ENCODE measurements at places on chromosomes 13 and 19.
A peak's percentile ranks its signal among the peaks of the same experiment; 100 is the strongest.

GRCh38 chr19:55640577-55641425, at the start of gene ZNF580:
Gene ZNF580 (plus strand): TSS chr19:55641002. CDS start chr19:55642509, 1,507 bp downstream.
- peak; percentile 51 for DNase-seq

- peak; percentile 46 for DNase-seq
Measured at GRCh38 chr13:98445340-98446233, 131.3 kb downstream of the STK24 start.

DNA sequence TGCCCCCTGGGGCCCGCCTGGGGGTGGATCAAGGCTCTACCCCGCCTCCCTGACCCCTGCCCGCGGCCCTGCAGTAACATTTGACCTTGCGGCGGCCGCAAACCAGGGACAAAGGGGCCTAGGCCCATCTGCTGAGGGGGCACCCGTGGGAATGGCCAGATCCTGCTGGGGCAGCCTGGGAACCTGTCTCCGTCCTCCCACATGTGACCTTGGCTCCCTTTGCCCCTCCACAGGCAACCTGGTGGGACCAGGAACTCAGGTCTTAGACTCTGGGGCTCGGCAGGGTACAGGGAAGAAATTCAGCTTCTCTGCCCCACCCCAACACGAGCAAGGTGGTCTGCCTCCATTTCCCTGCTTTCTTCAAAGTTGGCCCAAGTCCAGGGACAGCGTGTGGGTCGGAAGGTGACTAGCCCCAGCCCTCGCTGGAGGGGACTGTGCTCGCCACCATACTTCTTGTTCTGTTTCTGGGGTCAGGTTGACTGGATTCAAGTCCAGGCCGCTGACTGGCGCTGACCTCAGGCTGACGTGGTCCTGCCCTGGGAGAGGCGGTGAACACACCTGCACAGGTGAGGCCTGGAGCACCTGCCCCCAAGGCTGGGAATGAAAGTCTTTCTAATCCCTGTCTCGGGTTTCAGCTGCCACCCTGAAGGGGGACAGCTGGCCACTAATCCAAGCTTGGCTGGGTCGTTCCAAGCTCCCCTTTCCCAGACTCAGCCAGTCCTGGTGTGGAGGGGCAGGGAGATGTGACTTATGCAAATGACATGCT, 2.5 kb upstream of the NR2F6 start:
- DNase-seq, result no peak

DNA sequence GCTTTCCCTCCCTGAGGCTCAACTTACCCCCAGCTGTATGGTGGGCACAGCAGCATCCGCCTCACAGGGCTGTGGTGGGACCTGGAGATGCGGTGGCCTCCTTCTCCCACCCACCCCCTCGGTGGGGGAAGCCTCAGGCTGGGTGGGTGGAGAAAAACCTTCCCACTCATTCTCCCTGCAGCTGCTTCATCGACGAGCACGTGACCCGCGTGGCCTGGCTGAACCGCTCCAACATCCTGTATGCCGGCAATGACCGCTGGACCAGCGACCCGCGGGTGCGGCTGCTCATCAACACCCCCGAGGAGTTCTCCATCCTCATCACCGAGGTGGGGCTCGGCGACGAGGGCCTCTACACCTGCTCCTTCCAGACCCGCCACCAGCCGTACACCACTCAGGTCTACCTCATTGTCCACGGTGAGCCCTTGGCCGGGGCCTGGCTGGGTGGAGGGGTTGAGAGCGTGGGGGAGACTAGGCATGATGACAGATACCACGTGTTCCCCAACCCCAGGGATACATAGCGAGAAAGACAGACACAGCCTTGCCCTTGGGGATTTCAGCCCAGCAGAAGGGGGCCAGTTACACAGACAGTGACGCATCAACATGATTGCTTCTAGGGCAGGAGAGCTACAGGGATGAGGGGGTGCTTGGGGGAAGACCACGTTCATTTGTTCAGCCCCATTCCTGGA, 12.2 kb downstream of the IGLON5 start:
- no peak for DNase-seq

- no peak for DNase-seq
Measured at GRCh38 chr13:98364179-98364578, 187.1 kb upstream of the RNF113B start.

DNA sequence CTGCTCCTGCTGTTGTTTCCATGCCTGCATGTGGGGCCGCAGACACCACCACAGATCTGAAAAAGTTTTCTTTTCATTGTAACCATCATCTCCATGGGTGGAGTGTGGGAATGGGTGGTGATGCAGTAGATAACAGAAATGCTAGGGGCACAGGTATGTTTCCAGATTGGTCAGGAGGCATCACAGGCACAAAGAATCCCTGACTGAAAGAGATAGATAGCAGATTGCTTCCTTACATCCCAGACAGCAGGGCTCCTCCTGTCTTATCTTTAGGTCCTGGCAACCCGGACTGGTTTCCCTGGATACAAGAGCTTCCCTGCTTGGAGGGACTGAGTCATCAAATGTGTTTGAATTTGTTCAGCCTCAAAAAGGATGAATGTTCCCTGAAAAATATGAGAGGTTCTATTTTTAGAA, 1937.6 kb downstream of the PCDH9 start:
- no peak for DNase-seq

DNA sequence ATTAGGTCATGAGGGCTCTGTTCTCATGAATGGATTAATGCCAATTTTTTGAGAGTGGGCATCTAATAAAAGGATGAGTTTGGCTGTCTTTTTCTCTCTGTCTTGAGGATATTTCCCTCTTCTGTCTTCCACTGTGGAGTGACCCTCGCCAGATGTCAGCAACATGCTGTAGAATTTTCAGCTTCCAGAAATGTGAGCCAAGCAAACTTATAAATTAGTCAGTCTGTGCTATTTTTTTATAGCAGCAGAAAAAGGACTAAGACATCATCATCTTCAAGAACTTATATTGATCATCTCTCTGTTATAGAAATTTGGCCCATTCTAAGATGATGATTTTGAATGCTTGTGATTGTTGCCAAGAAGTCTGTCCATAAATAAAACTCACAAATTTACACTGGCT, 431.4 kb downstream of the FGF9 start:
- DNase-seq, result no peak

GRCh38 chr19:6100284-6100915, 9.9 kb downstream of the RFX2 start:
- no peak for DNase-seq

- no peak for DNase-seq
Measured at GRCh38 chr13:51125495-51126226, 14.6 kb upstream of the C13orf42 start.

DNA sequence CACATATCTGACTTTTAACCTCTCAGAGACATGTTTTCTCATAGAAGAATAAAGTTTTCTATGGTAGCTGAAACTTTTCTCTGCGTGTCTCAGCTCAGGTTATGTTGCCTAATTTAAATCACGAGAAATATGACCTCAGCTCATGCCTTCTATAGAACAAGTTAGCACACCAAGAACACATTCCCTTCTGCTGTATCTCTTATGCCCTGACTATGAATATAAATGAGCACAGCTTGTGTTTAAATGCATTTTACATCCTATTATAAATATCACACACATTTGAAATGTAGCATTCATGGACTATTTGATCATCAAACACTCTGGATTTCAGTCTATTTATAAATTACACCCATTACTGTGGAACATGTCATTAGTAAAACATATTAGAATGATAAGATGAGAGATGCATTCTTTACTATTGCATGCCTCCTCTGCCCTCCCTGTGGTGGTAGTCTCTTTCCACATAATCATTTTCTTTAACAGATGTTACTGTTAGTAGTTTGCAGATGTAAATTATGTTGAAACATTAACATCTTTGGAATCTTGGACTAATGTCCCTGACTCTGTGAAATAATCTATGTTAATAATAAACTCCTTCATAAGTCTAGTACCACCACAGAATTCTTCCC, 2044.9 kb upstream of the PCDH20 start:
- no peak for DNase-seq

GRCh38 chr19:43620061-43621001, 902 bp upstream of the ZNF428 start:
- no peak for DNase-seq

DNA sequence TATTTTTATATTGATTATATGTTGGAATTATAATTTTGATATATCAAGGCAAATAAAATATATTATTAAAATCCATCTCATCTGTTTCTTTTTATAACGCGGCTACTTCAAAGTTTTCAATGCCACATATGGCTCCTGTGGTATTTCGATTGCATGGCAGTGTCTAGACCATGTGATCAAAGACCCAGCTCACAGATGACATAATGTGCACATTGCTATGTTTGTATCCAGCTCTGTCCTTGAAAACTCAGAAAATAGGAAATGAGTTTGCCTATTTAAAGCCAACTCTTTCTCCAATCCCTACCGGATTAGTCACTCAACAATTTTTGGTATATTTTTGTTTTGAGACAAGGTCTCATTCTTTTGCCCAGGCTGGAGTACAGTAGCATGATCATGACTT, 26.2 kb downstream of the TMTC4 start:
- DNase-seq, result no peak

DNA sequence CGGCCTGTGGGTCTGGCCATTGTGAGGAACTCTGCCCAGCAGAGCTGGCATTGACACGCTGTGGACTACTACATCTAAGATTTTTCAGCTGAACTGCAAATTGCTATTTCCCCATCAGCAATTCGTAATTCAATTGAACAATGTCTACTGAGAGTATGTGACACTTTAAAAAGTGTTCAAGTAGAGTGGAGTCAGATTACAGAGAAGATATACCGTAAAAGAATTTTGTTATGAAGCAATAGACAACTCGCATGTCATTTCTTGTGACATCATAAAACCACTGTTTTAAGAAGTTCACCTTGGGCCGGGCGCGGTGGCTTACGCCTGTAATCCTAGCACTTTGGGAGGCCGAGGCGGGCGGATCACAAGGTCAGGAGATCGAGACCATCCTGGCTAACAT, 32.5 kb upstream of the C1QTNF9 start:
- no peak for DNase-seq

DNA sequence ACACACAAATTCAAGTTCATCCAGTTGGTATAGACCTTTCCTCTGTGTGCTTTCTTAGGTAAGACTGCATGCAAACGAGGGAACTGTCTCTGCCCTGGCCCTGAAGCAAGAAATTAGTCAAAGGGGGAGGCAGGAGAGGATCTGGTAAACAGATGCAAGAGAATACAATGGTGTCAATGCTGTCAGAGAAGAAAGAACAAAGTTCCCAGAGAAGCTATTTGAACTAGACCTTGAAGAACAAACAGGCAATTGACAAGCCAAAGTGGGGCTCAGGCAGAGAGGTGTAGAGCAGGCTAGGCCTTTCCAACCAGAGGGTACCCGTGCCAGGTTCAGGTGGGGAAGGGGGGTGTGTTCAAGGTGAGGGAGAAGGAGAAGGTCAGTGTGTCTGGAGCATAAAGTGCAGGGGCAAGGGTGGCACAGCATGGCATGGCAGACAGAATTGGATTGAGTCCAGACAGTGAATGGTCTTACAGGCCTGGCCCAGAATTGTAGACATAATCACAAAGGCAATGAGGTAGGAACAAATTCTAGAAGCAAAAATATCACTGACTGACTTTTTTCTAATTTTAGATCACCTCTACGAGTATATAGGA, 95.0 kb upstream of the STARD13 start:
- no peak for DNase-seq

GRCh38 chr13:97275776-97276501, 53.8 kb downstream of the MBNL2 start:
- DNase-seq, result no peak

GRCh38 chr19:16205205-16206045, 7.7 kb downstream of the AP1M1 start:
- DNase-seq, result no peak

GRCh38 chr13:87123987-87124784, 547.0 kb upstream of the SLITRK5 start:
- DNase-seq, result no peak

DNA sequence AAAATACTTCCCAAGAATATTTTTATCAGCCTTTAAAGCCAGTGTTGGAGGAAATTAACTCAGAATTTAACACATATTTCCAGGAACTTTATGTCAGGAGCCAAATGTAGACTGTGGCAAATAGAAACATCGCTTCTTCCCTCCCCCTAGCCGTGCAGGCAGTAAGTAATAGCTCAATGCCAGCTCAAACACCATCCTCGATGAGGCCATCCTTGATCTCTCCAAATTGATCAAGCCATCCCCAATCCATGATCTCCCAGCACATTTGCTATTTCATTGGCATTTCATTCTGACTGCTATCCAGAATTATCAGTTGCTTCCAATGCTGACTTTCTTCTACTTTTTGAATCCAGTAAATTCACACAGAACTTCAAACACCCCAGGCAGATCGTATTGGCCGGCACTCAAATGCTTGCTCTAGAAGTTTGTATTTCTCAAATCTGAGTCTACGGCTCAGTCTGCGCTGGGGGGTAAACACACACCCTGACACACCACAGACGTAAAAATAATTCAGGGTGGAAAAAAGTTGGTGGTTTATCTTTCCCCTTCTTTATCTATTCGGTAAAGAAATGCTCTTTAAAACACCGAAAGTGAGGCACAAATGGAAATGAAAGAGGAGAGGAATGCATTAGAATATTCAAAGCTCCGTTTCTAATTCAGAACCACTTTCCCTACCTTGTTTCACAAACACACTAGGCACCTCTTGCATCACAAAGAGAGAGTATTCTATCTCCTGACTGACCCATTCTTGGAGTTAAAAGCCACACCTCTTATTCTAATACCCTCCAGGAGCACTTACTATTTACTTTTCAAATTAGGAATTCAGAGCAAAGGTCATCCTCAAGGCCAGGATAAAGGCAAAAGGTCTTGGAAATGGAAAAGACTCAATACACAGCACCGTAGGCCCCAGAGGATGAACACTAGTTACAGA, 991 bp downstream of the OBI1 start:
- no peak for DNase-seq
